ENCODE measurements at places on chromosomes 3 and 15.
A peak's percentile ranks its signal among the peaks of the same experiment; 100 is the strongest.

DNA sequence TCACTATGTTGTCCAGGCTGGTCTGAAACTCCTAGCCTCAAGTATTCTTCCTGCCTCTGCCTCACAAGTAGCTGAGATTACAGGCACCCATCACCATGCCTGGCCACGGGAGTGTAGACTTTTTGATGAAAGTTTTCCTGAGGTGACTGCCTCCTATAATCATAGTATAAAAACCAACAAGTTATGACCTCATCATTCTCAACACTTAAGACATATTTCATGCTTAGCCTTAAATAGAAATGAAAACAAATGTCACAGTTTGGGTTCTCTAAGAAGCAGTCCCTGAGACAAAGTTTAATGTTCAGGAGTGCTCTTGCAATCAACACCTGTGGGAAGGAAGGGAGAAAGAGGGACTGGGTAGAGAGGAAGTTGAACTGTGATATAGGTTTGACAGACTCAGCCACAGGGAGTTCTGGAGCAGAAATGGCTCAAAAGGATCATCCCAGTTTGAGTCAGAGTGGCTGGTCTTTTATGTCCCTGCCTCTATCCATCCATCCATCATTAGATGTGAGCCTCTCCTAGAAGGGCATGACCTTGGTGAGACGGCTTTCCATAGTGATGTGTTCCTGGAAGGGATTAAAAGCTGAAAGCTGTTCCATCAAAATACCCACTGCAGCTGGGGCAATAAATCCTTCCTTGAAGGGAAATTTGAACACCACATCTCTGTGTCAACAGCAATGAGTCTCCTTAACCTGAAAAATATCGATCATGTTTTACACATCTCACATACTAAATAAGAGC lies 16.2 kb upstream of the ABHD5 start:
- no peak for DNase-seq

DNA sequence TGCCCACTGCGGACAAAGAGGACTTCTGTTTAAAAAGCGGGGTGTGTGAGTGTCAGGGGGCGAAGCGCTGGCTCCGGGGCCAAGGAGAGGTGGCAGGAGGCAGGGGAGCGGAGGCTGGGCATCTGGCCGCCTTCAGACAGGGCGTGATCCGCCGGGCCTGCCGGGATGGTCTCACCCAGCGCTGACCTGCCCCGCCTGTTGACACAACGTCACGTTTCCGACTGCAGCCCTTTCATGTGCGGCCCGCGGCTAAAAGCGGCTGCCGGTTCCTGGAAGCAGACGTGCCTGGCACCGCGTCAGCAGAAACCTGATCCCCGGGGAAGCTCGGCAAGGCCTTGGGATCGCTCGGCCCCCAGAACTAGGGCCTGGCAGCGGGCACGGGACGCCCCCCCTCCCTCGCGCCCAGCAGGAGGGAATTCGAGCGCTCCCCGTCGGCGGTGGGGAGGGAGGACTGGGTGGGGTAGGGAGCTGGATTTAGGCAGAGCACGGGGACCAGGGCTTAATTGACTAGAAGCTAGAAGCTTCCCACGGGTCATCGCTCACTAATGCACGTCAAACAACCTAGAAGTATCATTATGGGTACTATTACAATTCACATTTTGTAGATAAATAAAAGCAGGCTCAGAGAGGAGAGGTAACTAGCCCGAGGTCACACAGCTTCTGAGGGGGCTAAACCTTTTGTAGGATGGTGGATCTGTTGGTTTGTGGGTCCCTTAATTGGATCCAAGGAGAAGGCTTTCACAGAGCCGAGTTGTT lies 7.7 kb downstream of the BHLHE40 start:
- peak; percentile 84 for DNase-seq

GRCh38 chr15:76345880-76346668 lies 9.5 kb downstream of the ISL2 start:
- DNase-seq = no peak

DNA sequence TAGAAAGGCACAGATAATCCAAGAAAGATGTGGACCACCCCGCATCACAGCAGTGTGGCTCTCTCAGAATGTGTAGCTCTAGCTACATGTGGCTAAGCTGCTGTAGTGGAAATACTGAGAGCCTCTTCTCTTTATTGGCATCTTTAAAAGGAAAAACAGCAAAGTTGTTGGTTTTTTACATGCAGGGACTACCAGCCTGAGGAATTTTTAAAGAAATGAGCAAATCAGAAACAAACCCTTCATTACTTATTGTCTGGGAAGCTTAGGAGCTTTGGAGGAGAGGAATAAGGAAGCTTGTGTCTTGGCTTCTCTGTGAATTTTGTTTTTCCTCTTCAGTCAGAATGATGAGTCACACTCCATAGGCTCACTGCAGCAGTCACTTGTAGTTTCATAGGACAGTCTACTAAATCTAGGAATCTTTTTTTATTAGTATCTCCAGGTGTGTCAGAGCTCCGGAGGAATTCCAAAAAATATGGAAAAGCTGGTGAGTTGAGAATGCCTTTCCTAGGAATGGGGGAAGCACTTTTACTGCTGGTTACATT lies 27.5 kb downstream of the POLG start:
- DNase-seq = no peak

DNA sequence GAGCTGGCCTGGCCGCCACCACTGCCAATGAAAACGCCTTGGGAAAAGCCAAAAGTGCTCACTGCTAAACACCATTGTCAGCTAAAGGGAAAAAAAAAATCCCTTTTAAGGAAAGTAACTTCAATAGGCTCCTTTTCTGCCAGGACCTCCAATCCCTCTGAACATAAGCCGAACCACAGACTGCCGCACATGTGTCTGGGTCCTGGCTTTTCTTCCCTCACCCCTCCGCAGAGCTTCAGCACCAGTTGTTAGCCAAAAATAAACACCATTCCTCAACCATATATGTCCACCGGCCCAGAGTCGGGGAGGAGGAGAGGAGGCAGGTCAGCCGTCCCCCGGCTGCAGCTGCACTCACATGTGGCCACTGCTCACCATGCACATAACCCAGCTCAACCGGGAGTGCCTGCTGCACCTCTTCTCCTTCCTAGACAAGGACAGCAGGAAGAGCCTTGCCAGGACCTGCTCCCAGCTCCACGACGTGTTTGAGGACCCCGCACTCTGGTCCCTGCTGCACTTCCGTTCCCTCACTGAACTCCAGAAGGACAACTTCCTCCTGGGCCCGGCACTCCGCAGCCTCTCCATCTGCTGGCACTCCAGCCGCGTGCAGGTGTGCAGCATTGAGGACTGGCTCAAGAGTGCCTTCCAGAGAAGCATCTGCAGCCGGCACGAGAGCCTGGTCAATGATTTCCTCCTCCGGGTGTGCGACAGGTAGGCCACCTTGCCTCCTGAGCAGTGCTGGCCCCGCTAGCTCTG lies at the start of gene FBXL22:
Gene FBXL22 (plus strand): TSS at position 350 of the 753 bp plus-strand sequence. CDS start 6 bp downstream, at position 356.
- DNase-seq = no peak

DNA sequence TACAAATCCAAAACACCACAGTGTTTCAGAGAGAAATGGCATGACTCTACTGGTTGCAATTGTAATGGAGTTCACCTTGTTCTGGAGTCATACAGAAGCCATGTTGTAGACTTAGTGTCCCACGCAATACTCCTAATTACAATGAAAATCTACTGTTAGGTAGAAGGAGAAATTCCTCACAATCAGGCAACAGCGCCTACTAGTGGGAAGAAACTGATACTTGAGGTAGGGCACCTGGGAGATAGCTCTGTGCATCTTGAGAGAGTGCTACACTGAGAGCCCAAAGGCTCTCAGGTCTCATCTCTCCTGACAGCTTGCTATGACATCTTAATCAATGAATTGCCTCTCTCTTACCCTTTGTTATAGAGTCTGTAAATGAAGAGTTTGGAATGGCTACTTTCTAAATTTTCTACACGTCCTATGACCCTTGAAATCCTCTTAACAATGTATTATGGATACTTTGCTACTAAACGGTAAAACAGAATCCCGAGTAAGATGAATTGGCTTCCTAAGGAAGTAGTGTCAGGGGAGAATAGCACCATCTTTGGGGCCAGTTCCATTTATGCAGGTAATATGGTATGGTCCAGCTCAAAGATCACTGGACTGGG lies 422.7 kb upstream of the TPRG1 start:
- peak; percentile 31 for DNase-seq
